ENCODE measurements at places on chromosomes 11 and 22. TPM values are rescaled to one million over a fixed set of nuclear protein-coding genes. Genes with fewer than 3 reads are reported as not detected.

The SERHL2 gene
- 20.2 TPM for total RNA-seq

The TRIM34 gene
- total RNA-seq: 18.5 TPM

The ANKK1 gene
- not detected for total RNA-seq

The TMPRSS6 gene
- total RNA-seq: not detected

The SAA2 gene
- total RNA-seq: not detected
